ENCODE measurements at places on chromosomes 2 and 18.

DNA sequence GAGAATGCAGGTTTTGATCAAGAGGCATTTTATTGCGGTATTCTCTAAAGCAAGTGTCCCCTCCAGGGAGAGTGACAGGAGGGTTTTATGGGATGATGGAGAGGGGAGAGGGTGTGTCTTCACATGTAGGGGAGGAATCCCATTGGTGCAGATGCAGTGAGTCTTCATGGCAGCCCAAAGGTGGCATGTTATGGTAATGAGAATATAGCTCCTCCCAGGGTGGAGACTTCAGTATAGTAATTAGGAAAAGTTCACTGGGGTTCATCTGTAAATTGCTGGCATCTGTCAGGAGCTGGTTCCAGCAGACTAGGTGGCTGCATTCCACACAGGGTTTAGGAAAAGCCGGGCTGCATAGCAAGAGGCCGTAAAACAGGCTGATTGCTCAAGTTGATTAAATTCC is 230.7 kb upstream of the CCDC68 start:
- DNase-seq = no peak

- no peak for DNase-seq
Observed at GRCh38 chr2:210432633-210433032, 43.9 kb downstream of the LANCL1 start.

DNA sequence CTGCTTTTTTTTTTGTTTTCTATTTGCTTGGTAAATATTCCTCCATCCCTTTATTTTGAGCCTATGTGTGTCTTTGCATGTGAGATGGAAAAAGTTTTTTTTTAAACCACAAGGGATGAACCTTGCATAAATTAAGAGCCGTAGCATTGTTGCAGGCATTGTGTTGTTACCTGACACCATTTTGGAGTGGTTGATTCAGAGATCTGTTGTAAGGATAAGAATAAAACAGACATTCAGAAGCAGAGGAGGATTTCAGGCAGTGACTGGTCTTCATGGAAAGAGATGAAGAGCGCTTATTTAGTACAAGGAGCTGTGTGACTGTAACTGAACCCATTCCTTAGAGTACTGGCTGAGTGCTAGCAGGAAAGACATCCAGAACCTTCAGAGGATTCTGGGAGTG is 101.2 kb downstream of the LTBP1 start:
- no peak for DNase-seq

- no peak for DNase-seq
Observed at GRCh38 chr18:63292831-63293683, 26.5 kb downstream of the BCL2 start.

- DNase-seq = no peak
Observed at GRCh38 chr2:236552581-236553363, 16.9 kb upstream of the ACKR3 start.

DNA sequence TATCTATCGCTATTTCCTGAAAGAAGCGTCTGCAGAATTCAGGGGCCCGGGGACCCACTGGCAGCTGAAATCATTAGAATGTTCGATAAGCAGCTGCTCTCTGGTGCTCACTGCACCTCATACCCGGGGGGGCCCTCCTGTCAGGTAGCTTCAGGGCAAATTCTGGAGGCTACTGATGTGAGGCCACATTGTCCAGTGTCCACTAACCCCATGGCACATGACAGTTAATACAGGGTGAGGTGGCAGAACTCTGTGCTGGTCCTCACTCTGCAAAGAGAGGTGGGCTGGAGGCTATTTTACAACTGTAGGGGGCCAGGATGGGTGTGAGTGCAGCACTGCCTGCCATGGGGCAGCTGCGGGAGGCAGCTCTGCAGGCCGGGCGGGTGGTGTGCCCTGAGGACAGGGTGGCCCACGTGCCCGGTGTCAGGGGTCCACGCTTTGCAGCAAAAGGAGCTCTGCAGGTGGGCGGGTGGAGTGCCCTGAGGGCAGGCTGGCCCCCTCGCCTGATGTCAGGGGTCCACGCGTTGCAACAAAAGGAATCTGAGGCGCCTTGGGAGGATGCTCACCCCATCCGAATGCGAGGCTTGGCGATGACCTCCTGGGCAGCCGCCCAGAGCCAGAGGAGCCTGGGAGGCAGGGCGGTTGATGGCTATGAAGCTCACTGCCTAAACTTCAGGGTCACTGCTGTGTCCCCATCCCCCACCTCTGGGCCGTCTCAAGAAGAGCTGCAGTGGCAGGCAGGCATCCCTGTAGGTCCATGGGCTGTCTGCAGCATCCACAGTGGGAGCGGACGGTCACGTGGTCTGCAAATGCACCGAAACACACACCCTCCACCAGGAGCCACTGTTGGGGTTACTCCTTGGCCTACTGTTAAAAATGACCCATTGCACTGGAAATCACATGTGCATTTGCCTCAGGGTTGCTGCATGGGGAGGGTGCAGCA is 207.0 kb upstream of the SALL3 start:
- no peak for DNase-seq

- no peak for DNase-seq
Observed at GRCh38 chr18:44388329-44388728, 292.4 kb upstream of the SETBP1 start.

- DNase-seq = no peak
Observed at GRCh38 chr2:144288438-144288837, 231.5 kb downstream of the ZEB2 start.

GRCh38 chr2:159128191-159128590 is 158.3 kb downstream of the WDSUB1 start:
- DNase-seq = no peak

DNA sequence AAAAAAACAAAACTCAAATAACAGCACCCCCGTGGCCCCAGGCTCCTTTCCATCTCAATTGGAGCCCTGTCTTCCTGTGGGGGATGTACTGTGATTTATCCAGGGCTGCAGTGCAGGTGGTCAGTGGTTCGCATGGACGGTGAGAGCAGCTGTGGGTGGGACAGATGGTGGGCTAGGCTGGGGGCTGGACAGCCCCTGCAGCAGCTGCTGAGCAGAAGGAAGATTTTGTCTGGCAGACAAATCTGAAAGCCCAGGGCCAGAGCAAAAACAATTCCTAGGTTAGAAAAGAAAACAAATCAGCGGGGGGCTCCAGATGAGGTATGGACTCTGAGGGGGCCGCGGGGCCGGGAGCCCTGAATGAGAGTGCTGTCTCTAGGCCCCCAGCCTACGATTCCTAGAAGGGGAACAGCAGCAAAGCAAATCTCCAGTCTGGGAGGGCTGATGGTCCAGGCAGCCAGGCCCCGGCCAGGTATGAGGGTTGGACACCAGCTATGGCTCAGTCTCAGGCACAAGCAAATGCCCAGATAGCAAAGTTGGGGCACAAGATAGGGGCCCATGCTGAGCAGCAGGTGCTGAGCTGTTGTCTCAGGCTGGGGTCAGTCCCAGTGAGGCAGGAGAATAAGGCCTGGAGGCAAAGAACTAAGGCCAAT is 45.4 kb downstream of the SOWAHC start:
- no peak for DNase-seq

DNA sequence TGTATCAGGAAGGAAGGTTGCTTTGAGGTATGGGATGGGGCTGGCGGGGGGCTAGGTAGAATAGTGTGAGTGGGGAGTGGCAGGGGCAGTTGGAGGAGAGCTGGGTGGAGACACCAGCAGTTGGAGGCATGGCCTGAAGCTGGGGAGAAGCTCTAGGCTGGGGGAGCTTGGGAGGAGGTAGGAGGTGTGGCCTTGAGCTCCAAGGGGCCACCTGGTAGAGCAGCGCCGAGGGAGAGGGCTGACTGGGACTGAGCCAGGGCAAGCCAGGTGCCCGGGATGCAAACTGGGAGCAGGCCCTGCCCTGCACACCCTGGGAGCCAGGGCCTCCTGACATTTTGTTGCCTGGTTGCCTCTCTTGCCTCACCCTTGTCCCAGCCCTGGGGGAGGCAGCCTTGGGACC is 33.1 kb upstream of the PDIA6 start:
- no peak for DNase-seq

GRCh38 chr2:9769171-9770005 is 73.9 kb upstream of the TAF1B start:
- no peak for DNase-seq

- no peak for DNase-seq
Observed at GRCh38 chr2:189952536-189953109, 109.9 kb downstream of the MSTN start.

DNA sequence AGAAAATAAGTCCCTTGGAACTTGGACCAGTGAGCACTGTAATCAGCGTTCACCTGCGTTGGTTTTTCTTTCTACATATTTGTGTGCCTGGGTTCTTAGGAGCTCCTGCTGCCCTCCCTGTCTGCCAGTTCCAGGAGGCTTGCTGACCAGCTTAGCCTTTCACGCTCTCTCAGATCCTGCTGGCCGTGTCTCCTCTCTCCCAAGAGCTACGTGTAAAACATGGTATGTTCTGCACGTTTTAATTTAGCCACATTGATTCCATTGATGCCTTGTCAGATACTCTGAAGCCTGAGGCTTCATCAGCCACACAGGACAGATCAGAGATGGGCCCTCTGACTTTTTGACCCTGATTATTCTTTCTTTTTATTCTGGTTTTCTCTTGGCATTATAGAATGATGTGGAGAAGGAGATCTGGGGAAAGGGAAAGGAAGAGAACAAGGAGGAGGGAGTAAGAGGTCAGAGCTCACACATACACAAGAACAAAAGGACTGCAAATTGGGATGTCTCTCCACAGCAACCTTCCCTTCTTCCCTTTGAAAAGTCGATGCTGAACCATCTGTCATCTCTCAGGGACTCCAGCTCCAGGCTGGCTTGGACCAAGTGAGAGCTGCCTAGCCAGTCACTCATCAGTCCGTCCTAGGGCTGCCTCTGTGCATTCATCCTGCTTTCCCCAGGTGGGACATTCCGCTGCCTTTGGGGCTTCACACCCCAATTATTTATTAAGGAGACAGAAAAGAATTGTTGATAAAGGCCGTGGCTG is 152.8 kb downstream of the PIK3C3 start:
- no peak for DNase-seq

DNA sequence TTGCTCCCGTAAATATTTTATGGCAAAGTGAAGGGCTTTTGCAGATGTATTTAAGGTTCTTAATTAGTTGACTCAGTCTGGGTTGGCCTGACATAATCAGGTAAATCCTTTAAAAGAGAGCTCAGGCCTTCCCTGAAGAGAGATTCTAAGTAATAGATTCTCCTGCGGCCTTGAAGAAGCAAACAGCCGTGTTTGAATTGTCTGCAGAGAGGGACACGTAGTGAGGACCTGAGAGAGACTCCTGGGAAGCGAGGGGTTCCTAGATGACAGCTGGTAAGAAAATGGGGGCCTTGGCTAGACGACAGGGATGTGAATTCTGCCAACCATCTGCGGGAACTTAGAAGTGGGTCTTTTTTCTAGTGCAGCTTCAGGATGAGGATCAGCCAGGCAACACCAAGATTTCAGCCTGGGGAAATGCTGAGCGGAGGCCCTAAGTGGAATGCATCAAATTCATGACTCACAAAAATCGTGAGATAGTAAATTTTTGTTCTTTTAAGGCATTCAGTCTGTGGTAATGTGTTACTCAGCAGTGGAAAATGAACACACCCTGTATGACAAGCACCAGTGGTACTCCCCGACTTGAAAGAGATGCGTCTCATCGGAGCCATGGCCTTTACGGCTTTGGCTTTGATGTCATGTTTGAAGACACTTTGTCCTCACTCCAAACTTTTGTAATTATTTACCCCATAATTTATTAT is 62.1 kb upstream of the SMIM21 start:
- DNase-seq = peak; percentile 48

- no peak for DNase-seq
Observed at GRCh38 chr2:71720283-71720560, 266.9 kb downstream of the DYSF start.

- DNase-seq = no peak
Observed at GRCh38 chr2:64632835-64633819, 20.6 kb downstream of the SERTAD2 start.

GRCh38 chr2:161871113-161871512 is 202.9 kb downstream of the DPP4 start:
- no peak for DNase-seq

DNA sequence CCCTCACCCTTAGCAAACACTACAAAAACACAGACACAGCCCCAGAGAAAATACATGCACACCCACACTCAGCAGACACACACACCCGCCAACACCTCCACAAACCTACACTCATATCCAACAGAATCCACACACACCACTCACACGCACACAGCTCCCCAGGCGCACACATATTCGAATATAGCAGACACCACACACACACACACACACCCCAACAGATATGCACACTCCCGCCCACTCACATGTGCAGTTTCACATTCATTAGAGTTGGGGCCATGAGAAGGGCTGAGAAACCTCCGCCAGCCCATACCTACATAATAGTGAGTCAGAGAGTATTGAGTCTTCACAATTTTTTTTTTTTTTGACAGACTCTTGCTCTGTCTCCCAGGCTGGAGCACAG is 29.4 kb upstream of the NOTO start:
- no peak for DNase-seq

DNA sequence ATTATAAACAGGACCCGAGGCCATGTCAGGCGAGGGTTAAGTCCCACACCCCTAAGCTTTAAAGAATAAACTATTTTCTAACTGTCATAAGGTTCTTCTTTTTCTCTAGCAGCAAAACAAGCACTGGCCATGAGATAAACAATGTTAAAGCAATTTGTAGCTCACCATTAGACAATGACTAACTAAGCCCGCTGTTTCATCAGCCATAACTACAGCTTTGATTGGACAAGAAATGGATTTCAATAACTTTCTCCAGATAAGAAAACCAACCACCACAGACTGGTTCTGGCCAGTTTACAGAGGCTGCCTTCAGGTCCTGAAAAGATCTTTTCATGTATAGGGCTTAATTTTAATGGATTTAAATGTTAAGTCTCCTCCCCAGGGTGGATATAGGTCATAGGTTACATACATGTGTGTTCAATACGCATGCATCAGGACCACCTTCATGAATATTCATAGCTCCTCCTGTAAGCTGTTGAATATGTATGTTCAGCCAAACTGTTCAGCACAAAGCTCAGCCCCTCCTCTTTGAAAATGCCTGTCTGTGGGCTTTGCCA is 108.7 kb upstream of the RAB6C start:
- no peak for DNase-seq

- no peak for DNase-seq
Observed at GRCh38 chr2:128783896-128784295, 465.2 kb upstream of the HS6ST1 start.

GRCh38 chr2:2890901-2891300 is 486.7 kb downstream of the EIPR1 start:
- no peak for DNase-seq

- no peak for DNase-seq
Observed at GRCh38 chr2:180319586-180320405, 312.7 kb upstream of the CWC22 start.

- DNase-seq = no peak
Observed at GRCh38 chr2:36511858-36512603, 85.9 kb downstream of the FEZ2 start.

- no peak for DNase-seq
Observed at GRCh38 chr2:138421315-138421970, 80.1 kb upstream of the SPOPL start.

DNA sequence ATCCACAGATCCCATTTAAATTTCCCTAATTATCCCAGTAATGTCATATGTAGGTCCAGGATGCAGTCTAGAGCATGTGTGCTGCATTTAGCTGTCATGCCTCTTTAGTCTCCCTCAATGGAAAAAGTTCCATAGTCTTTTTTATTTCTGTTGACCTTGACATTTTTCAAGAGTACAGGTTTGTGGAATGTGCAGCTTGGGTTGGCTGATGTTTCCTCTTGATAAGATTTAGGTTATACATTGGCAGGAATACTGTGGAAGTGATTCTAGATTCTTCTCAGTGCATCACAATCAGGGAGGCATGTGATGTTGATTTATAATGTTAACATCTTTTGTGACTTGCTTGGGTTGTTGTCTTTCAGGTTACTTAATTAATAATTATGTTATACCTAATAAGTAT is 42.5 kb downstream of the PPM1B start:
- DNase-seq = no peak
